ENCODE measurements at places on chromosomes 5 and 9.

- no peak for DNase-seq
These were observed 569.1 kb upstream of the MEF2C start for GRCh38 chr5:89452081-89452480.

- no peak for DNase-seq
These were observed 6.9 kb downstream of the LPCAT1 start for GRCh38 chr5:1516615-1517601.

DNA sequence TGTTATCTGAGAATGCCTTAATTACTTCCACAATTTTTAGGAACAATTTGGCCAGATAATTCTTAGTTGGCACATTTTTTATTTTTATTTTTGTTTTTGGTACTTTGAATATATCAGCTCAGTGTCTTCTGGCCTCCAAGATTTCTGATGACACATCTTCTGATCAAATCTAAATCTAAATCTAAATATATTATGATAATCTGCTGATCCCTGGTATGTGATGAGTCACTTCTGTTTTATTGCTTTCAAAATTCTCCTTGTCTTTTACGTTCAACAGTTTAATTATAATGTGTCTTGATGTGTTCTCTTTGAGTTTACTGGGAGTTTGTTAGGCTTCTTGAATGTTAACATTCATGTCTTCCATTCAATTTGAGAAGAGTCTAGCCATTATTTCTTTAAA is 436.8 kb downstream of the CDH9 start:
- no peak for DNase-seq

DNA sequence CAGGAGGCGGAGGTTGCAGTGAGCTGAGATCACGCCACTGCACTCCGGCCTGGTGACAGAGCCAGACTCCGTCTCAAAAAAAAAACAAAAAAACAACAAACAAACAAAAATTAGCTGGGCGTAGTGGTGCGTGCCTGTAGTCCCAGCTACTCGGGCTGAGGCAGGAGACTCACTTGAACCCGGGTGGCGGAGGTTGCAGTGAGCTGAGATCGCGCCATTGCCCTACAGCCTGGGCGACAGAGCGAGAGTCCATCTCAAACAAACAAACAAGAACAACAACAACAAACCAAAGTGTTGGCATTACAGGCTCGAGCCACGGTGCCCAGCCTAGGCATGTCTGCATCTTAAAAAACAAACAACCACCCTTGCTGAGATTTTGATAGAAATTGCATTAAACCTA is 12.2 kb downstream of the RNF44 start:
- DNase-seq, result no peak

DNA sequence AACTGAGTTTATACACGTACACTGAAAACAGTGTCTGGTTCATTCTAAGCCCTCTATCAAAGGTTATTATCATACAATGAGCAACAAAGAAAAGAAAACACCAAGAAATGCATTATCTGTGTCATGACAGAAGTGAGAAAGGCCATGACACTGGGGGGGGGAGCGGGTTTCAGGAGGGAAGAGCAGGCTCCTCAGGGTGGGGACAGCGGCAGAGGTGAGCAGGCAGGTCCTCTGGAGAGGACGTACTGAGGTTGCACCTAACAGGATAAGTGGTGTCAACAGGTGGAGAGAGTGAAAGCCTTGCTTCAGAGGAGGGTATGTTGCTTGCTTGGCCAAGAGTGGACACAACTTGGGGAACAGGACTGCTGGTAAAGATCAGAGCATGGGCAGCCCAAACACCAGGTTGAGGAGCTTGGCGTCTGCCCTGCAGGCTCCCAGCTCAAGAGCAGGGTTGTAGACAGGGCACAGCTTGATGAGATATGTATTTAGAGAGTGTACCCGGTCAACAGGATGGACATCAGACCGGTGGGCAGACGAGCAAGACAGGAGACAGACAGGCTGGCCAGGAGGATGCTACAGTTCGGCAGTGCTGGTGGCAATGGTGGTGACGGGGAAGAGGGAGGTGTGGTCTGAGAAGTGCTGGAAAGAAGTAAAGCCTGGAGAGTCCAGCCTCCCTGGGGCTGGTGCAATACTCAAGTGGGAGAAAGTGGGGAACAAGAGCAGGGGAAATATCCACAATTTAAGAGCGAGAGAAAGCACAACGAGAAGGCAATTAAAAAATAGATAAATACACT is 10.3 kb downstream of the WHRN start:
- DNase-seq, result no peak

DNA sequence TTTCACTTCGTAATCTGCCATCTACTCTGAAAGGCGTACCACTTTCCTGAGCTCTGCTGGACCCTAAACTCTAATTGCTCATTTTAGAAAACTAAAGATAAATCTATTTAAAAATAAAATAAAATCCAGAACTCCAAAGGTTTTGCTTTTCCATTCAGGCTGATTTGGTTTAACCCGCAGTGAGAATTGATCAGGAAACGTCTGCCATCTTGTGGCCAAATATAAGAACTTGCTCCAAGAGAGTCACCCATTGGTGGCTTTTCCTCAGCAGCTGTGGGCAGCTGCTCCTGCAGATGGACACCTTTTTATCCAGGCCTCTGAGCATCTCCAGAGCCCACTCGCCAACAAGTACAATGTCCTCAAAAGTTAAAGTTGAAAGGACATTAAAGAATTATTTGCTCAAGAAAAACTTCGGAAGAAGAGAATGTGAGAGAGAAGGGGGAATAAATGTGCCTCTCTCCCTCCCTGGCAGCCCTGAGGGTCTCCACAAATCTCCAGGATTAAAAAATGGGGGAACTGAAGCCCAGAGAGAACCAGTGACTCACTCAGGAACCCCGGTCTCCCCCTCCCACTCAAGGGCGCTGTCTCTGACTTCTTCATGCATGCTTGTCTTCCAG is 4.1 kb downstream of the SAXO1 start:
- peak; percentile 69 for DNase-seq

DNA sequence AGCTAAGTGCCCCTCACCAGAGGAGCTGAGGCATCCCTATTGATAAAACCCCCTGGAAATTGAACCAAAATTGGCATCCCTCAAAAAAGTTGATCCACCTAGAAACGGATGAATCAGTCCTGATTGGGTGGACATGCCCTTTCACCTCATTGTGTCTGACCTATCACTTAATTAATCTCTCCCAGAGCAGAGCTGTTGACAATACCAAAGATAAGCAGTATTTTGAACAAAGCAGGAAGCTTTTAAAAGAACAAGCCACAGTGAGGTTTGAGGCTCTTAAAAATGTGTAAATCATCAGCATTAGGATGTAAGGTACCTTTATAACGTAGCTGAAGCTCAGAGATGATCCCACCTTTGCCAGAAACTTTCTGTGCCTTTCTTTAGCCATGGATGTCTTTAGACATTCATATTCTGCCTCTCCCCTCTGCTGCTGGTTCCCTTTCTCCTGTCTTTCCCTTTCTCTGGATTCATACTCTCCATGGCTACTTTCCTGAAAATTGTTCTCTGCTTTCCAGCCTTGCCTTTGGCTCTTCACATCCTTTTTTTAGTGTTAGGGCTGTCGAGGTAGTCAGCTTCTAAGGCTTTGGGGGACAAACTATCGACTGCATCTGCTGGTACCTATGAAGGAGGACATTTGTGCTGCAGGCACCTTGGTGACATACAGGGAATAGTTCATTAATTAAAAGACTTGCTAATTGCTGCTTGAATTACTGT is 7.8 kb upstream of the LHX2 start:
- no peak for DNase-seq

DNA sequence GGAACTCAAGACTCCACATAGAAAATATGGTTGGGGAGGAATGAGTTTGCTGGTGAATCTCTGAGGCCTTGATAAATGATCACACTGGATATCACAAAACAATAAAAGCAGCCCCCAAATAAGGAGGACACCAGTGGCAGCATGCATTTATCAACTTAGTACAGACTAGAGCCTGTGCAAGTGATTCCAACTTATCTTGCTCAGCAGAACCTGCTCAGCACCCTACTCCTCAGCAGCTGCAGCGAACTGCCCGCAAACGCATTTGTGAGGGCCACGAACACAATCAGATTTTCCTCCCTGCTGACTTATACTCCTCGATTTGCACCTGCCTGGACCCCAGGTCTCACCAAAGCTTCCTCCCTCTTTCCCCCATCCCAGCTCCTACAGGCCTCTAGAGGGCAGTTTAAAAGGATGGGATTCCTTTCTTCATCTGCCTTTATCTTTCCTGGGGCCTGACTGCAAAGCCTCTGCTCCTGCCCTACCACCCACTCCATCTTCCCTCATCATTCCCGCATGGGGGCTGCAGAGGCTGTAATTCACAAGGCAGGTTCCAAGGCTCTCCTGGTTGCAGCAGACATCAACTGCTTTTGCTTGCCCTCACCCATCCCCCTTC is 41.2 kb downstream of the ANKS6 start:
- peak; percentile 10 for DNase-seq

- no peak for DNase-seq
These were observed 37.7 kb upstream of the SHOC1 start for GRCh38 chr9:111832449-111832848.

GRCh38 chr9:126915846-126916543 is 1.4 kb downstream of the RALGPS1 start:
- DNase-seq, result no peak

DNA sequence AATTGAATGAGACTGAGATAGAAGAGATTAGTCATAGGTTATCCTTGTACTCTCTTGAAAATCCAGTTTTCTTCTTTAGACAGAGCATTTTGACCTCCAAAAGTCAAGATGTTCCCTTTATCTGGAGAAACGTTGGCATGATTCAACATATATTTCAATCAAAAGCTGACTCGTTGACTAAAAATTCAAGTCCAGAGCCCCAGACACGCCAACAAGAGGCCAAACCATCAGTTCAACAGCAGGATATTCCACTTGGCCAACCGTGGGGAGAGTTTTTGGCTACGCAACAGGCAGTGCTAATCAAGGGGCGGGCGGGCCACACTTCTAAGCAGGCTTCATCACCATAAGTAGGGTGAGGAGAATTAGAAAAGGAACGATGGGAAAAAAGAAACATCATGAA is 119.1 kb downstream of the SLIT3 start:
- DNase-seq, result no peak

DNA sequence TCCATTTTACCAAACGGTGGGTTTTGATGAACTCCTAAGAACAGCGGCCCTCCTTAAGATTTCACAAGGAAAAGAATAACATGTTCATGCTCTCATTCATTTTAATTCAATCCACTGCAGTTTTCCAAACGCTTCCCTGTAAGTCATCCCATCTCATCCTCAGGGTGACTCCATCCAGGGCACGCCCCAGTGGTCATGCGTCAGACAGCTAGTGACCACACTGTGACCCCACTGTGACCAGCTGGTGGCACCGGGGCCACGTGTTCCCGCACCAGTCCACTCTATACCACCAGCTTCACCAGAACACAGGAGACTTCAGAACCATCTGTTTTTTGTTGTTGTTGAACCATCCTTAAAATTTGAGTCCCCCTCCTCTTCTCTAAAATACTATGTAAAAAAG is 14.3 kb downstream of the ATPSCKMT start:
- DNase-seq, result no peak

DNA sequence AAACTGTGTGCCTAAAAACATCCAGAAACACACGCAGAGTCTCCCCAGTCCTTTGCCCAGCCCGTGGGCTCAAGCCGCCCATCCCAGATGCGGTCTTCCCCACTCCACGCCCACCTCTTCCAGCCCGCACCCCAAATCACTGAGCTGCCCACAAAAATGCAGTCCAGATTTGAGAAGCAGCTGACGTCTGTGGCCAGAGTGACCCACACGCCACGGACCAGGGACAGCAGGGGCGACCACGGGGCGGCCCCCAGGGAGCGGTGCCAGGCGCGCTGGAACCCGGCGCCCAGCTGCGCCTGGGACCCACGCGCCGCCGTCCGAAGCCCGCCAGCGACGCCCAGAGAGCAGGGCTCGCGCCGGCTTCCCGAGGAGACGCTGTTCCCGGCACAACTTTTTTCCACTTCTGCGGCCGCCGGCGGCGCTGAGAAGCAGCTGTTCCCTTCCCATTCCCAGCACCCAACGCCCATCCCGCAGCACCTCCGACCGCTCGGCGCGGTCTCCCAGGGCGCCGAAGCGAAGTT is 674 bp downstream of the LHFPL2 start:
- DNase-seq, result no peak

GRCh38 chr5:148708854-148709253 is 54.5 kb upstream of the HTR4 start:
- no peak for DNase-seq

GRCh38 chr5:96683392-96683791 is 21.2 kb downstream of the CAST start:
- DNase-seq, result no peak

GRCh38 chr9:20624201-20625002 is 2.1 kb upstream of the MLLT3 start:
- peak; percentile 85 for DNase-seq

GRCh38 chr9:125409217-125409636 is 147.6 kb downstream of the GAPVD1 start:
- DNase-seq, result peak; percentile 7

DNA sequence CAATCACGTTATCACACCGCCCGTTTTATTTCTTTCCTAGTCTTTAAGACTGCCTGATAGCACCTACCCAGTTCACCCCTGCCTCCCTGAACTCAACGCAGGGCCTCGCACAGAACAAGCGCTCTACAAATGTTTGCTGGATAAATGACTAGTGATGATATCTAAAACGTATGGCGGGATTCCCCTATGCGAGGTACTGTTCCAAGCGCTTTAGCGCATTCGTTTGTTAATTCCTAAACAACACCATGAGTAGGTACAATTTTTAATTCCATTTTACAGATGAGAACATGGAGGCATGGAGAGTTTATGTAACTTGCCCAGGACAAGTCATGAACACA is 6.6 kb downstream of the POU4F3 start:
- DNase-seq, result peak; percentile 3

DNA sequence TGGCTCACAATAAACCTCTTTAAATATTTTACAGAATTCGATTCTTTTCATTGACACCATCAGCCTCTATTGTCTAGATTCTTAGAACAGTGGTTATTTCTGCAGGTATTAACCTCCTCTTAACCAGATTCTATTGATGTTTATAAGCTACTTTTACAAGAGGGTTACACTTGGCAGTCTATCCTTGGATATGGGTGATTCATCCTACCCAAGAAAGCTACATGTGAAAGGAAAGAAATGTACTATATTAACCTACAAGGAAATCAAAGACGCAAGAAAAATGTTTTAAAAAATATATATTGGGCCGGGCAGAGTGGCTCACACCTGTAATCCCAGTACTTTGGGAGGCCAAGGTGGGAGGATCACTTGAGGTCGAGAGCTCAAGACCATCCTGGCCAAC is 16.7 kb downstream of the SLC25A25 start:
- no peak for DNase-seq

DNA sequence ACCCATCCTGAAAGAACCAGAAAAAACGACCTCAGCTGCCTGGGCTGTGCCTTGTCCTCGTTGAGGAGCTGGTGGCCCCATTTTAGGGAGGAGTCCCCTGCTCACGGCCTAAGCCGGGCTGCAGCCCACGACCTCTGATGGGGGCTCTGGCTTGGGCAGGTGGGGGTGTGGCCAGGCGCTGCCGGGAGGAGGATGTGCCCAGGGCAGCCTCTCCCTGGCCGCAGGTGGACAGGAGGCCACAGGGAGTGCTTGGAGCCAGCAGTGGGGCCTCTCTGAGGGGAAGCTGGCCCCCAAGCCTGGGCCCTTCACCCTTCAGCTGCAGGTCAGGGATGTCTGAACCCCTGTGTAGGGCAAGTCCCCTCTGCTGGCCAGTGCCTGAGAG is 2.5 kb downstream of the DIPK1B start:
- no peak for DNase-seq
